GM13976 (cell line): ENCODE measurements at places on chromosomes 5 and 9.

- DNase-seq = no peak
These were observed 155.1 kb upstream of the WWC1 start for GRCh38 chr5:168136340-168136739.

DNA sequence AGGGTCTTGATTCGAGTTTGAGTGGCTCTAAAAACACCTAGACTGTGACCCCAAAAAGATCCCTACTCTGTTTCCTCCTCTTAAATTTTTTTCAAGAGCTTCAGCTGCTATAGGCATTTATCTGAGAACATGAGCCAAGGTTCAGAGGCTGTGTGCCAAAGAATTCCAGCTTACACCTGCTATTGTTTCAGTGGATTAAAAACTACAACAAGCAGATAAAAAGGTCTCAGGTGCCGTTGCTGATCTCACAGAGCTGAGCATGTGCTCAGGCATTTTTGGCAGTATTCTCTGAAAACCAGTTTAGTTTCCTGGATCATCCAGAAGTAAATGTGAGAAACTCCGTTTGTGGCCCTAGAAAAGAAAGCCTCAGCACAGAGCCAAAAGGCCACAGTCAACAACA lies 349.2 kb downstream of the DEPDC1B start:
- DNase-seq = no peak

DNA sequence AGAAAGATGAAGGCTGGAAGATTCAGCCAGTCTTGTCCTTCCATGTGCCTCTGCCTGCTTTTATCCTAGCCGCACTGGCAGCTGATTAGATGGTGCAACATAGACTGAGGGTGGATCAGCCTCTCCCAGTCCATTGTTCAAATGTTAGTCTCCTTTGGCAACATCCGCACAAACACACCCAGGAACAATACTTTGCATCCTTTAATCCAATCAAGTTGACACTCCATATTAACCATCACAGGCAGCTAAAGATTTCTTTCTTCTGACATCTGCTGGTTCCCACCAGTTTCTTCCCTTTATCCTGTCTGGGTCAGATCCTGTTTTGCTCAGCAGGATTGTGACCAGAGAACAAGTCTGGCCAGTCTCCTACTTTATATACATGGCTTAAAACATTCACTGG lies 276.5 kb upstream of the TYRP1 start:
- no peak for DNase-seq

DNA sequence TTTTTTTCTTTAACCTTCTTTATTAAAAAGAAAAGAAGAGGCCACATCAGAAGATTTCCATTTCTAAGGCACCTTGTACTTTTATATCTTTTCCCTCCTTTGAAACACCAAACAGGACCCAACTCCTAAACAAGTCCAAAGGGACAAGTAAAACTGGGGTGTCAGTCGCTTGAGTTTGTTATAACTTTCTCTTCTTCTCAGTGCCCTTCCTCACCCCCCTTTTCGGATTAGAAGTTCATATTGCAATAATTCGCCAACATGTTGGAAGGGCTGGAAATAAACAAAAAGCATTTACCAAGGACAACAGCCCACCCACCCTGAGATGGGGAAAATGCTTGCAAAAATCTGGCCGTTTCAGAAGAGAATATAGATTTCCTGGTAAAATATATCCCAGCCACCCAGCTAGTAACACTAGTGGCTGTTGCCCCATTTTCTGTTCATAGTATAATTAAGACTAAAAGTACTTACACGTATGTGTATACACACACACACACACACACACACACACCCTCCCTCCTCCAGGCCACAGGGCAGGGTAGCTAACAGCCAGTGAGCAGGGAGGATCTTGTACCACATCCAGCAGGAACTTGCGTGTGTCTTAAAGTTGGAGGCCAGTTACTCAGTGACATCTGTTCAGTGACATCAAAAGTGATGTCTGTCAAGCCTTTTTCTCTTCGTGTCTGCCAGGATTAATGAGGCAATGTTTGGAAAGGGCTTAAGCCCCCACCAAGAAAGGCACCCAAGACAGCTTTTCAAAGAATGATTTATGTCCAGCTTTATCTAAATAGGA lies 149.1 kb upstream of the KLF4 start:
- no peak for DNase-seq

DNA sequence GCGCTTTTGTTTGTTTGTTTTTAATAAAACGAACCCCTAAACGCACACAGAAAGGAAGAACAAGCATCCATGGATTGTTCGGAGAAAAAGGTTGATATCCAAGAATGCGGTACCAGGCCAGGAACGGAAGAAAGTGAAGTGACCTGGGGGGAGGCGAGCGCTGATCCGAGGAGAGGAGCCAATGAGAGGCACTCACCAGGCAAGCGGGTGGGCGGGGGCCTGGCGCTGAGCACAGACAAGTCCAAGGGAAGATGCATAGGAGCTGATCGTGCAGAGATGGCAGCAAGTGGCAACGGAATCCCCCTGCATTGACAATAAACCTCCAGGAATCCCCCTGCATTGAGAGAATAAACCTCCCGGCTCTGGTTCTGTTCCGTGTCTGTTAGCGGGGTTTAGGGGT lies 8.4 kb downstream of the OBP2B start:
- no peak for DNase-seq

- DNase-seq = no peak
These were observed 227.4 kb downstream of the ESM1 start for GRCh38 chr5:54758038-54758437.

DNA sequence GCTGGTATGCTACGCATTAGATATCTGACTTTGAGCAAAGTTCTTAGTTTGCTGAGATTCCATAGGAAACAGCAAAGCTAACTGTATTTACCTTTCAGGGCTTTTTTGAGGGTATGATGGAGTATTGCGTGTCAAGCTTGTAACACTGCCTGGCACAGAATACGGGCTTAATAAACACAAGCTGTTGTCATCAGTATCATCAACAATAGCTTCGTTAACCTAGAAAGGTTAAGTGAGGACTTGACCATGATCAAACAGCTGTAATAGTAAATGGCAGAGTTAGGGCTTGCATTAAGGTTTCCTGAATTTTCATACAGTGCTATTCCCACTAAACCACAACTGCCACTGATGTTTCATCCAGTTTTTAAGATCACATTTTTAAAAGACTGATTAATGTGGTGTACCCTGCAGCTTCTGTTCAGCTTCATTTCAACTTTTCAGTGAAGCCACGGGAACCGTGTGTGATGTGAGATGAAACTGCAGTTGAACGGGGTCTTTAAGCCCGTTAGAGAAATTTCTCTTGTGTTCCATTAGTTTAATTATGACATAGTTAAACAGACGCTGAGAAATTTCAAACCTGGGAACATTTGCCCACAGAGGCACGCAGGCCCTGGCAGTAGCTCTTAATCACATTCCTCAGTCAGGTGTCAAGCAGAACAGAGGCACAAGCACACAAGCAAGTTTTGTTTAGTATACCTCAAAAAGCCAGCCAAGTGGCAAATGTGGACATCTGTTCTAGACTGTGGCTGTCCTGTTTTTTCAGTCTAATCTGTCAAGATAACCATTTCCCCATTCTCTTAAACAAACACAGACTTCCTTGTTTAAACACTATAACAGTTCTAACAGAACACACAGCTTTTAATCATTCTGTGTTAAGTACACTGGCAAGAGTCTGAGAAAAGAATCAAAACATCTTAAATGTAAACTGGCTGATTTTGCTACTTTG lies 147.1 kb downstream of the ZNF608 start:
- DNase-seq = peak; percentile 22

- peak; percentile 88 for DNase-seq
These were observed 373 bp downstream of the FBXW5 start for GRCh38 chr9:136944212-136944518.

DNA sequence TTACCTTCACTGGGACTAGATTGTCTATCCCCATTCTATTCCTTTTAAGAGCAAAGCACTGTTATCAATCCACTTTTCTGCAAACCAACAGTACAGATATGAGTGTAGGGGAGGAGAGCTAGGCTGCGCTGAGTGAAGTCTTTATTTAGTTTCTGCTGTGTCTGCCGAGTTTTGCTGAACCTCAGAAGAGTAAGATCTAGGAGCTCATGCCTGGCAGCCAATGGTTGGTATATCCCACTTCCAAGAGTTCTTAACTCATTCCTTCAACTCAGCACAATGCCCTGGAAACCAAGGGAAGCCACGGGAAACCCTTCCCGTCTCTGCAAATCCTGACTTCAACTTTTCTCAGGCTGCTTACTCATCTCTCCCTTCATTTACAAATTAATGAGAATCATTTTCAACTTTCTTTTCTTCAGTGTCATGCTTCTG lies 58.0 kb upstream of the JAK2 start:
- peak; percentile 22 for DNase-seq

DNA sequence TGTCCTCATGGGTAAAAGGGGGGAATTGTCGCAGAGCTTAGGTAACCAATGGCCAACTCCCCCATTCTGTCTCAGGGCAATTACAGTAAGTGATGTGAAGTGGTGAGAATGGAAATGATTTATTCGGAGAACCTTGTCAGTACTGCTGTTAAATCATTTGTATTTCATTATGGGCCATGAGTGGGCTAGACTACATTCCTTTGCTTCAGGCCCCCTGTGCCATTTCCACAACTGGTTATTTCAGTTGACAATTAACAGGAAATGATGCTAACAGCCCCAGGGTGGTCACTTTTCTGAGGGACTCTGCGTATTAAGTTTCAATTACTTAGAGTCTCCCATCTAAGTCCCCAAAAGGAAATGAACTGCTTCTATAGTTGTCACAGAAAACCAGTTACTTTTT lies 653.7 kb downstream of the CCDC171 start:
- DNase-seq = no peak

DNA sequence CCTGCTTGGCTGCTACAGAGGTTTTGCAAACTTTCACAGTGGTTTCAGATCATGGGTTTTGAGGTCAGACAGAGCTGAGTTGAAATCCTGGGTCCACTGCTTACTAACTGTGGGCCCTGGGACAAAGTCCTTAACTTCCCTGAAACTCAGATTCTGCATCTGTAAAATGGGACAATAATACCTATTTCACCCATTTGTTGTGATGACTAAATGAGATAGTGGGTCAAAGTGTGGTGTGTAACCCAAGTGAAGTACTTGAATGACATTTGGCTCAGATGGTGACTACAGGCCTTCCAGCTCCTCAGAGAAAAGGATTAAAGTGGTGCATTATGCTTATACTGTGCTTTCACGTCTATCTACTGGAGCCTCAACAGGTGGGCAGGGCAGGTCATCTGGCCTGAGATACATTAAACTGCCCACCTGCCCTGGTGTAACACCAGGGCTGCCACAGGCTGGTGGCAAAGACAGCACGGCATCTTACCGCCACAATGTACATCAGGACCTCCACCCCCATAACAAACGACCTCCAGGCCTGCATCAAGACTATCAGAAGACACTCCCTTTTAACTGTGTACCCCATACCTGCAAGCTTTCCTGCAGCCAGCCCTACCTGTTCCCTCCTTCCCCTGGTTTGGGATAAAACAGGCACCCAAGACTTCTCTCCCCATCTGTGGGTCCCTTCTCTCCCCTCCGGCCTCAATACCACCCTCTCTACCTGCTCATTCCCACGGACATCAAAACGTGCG lies 846 bp upstream of the TRAF1 start:
- no peak for DNase-seq

DNA sequence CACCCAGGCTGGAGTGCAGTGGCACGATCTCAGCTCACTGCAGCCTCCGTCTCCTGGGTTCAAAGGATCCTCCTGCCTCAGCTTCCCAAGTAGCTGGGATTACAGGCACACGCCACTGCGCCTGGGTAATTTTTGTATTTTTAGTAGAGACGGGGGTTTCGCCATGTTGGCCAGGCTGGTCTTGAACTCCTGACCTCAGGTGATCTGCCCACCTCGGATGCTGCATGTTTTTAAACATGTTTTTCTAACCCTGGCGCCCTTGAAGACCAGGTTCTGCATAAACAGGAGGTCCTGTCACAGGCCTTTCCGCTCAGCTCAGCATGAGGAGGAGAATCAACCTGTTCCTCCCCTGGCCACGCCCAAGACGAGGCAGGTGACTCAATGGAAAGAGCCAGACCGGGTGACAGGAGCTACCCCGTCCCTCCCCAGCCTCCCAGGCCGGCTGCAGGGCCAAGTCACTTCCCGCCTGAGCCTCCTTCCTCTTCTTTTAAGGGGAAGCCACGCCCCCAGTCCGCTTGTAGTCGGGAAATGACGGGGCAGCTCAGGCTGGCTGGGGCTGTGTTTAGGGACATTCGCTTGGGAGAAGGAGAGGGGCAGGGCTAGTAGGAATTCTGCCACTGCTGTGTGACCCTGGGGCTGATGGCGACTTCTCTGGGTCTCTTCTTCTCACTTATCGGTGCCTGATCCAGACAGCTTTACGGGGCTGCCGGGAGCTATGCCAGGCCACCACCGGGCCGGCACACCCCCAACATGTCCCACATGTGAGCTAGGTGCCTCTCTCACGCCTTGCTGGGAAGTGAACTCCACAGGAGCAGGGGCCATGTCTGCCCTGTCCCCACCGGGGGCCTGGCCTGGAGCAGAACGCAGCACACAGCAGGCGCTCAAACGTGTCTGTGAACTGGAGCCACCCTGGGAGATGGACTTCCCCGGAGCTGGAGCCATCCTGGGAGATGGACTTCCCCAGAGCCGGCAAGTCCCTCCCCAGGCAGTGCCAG lies 6.1 kb downstream of the NOTCH1 start:
- peak; percentile 89 for DNase-seq

DNA sequence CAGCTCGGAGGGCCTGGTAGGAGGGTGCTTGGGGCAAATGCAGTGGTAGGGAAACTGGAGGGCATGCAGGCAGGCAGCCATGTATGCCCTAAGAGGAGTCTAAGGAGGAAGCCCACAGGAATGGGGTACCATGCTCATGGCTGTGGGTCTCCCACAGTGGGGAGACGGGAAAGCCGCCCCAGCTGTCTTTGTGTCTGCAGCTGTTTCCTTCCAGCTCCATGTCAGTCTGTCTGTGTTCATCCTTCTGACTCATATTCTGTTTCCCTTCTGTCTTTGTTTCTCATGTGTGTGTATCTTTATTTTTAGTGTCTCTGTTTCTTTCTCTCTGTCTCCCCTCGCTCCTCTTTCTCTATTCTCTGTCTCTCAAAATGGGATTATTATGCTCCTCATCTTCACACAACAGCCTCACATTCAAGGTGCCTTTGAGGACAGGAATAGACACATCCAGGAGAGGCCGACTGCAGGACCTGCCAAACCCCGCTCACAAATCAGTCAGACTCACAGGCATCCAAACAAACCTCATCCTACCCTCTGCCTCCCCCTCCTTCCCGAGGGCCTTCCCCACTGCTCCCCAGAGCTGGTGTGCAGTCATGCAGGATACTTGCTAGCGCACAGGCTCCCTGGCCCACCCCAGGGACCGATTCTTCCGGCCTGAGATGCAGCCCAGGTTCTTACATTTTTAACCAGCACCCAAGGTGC lies 68.4 kb upstream of the RARS1 start:
- no peak for DNase-seq

DNA sequence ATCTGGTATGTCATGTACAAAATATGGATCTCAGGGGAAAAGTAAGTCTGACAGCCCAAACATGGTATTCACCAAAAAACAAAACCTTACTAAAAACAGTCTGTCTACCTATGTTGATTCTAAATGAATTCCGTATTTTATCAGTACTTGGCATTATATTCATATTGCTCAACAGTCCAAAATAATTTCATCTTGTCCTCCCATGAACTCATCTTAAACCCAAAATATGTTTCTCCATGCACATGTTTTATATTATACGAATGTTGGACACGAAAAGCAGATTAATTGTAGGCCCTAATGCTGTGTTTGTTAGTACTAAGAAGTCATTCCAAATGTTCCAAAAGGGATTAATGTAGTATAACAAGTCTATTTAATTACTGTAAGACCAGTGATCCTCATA lies 20.1 kb downstream of the NFIB start:
- no peak for DNase-seq

- DNase-seq = no peak
These were observed 107.5 kb downstream of the KCNN2 start for GRCh38 chr5:114469372-114469771.

- DNase-seq = no peak
These were observed 1.0 kb upstream of the DAB2IP start for GRCh38 chr9:121650217-121651007.

- no peak for DNase-seq
These were observed 356.3 kb downstream of the CSNK1G3 start for GRCh38 chr5:123868267-123868666.
